ENCODE measurements at places on chromosomes 2 and 18.

DNA sequence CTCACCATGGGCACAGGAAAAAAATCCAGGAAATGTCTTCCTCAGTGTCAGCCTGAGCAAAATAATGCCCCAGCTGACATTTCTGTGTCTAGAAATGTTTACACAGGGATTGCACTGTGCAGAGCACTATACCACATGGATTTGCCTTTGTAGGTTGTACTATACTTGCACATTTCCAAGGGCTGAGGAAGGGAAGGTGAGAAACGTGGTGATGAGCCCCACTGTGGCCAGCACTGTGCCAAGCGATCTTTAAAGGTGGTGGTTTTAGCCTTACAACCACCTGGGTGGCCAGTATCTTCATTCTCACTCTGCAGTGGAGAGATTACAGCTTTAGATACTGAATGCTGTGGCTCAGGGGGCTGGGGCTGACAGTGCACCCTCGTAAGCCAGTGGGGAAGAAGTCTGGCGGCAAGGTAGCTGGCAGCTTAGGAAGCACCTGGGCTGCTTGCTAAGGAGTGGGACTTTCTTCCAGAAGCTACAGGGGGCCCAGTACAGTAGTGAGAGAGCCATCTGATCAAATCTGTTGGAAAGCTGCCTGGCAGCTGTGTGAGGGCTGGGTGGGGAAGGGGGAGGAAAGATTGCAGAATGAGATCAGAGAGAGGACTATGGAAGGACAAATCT is 81.4 kb upstream of the MSH2 start:
- no peak for DNase-seq

DNA sequence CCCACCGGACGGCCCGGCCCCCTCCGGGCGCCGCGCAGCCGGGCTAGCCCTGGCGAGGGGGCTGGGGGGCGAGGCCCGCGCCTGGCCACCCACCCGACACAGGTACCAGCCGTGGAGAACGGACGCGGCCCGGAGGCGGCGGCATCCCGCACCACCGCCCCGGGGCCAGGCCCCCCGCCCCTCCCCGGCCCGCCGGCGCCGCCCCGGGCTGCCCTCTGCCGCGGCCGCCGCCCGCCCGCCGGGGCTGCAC is 405 bp downstream of the SOS1 start:
- no peak for DNase-seq

- DNase-seq = no peak
These were observed 22.9 kb upstream of the GPR55 start for GRCh38 chr2:230947908-230948365.

DNA sequence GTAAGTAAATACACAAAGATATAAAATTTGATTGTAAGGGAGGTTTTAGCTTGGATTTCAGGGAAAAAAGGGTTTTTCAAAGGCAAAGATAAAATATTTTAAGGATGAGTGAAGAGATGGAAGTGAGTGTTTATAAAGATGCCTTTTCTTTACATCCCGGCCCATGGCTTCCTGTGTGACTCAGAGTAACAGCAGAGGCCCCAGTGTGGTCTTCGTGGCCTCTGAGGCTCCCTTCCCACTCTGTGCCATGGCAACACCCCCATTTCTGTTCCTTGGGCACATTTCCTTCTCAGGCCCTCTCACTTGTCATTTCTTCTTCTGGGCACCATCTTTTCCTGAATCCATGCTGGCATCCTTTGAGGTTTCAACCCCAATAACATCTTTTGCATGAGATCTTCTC is 92.6 kb upstream of the TMEM18 start:
- DNase-seq = no peak

GRCh38 chr2:182852090-182852489 is 14.3 kb downstream of the FRZB start:
- no peak for DNase-seq

- DNase-seq = no peak
These were observed 46.8 kb downstream of the TRIB2 start for GRCh38 chr2:12763486-12763885.

DNA sequence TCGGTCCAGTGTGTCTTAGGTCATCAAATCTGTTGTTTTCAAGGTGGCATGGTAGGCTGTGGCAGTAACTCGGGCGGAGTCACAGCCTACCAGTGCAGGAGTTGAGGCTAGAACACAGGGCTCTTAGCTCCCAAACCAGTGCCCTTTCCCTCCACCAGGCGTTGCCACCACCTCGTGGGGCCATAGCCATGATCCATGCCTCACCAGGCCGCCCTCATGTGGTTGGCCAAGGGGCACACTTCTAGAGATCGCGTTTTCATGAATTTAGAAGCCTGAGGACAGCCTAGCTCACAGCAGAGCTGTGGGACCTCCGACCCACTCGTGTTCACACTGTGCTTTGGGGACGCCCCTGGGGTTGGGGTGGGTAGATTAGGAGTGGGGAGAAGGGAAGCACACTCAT is 10.6 kb downstream of the SEC11C start:
- no peak for DNase-seq

- DNase-seq = no peak
These were observed 878.3 kb upstream of the ID2 start for GRCh38 chr2:7803515-7803914.

DNA sequence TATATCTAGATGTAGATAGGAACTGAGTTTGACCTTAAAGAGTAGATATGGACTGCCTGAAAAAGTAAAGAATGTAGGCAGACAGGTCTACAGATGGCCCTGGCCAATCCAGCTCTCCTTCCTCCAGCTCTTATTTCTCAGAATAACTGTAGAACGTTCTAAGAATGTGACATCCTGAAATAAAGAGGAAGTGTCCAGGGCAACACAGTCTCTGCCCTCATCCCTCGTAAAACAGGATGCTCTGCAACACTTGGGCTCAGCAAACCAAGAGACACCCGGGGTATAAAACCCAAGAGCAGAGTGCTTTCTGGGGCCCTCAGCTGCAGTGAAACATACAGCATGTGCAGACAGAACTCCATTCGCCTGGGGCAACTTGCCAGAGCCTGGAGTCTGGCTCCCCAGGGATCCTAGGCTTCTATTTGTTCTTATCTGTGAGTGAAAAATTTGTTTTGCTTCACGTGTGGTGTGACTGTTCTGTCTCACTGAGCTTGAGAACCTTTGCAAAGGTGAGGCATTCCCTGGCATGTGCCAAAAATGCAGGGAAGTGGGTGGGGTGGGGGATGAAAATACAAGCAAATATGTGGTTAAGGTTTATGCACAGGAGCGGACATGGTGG is 401.0 kb downstream of the SETBP1 start:
- no peak for DNase-seq

DNA sequence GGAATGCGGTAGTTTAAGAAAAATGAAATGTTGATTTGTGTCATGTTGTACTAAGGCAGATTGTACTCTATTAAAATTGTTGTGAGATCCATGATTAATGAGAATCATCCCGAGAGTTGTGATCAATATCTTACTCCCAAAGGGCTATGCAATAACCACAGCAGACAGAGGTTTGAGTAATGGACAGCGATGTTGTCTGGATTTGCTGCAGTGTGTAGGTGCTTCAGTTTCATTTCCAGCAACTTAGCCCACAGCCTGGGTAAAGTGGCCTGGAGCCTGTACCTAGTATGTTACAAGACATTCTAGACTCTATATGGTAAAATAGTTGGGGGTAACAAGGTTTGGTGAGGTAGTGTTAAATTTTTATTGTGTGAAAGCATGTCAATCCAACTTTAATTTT is 794.3 kb upstream of the CDH7 start:
- no peak for DNase-seq

Data from stimulated activated CD4-positive, alpha-beta T cell treated with anti-CD3 and anti-CD28 coated beads, Interleukin-1b, Interleukin-23, amount 100 ng/mL, for 1 hour (primary cell).